WTC11 (cell line): ENCODE measurements at places on chromosomes 2 and 18. TPM values are rescaled to one million over a fixed set of nuclear protein-coding genes. Genes with fewer than 3 reads are reported as not detected.

DNA sequence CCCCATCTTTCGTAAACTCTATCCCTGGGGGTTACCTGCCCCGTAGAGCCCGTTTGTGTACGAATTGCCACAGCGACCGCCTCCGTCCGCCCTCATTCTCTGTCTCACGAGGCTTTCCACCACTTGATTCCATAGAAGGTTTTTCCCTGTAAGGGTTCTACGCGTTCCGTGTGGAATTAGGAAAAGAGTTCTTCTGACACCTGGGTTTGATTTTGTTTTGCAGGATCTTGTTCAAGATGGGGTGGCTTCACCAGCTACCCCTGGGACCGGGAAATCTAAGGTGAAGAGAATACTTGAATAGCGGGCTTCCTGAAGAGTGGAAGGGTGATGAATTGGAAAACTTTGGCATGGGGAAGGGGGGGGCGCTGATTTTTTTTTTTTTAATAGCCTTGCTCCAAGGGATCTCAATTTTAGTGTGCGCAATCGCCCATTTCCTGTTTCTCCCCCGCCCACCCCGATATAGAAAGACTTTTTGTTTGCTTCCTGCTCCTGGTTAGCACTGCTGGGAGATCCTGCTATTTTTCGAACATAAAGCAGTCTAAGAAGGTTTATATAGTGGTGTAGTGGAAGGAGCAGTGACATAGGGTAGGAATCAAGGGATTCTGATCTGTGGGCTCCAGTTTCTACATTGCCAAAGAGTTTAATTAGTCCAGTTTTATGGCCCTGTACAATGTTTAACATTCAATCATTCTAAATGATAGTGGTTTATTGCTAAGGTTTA lies 564 bp downstream of the GCC2 start:
- H3K4me1 ChIP-seq, result peaks cover 24% of the 10 kb centered on the region
- H3K4me3 ChIP-seq, result peak overlapping the region; percentile 94

DNA sequence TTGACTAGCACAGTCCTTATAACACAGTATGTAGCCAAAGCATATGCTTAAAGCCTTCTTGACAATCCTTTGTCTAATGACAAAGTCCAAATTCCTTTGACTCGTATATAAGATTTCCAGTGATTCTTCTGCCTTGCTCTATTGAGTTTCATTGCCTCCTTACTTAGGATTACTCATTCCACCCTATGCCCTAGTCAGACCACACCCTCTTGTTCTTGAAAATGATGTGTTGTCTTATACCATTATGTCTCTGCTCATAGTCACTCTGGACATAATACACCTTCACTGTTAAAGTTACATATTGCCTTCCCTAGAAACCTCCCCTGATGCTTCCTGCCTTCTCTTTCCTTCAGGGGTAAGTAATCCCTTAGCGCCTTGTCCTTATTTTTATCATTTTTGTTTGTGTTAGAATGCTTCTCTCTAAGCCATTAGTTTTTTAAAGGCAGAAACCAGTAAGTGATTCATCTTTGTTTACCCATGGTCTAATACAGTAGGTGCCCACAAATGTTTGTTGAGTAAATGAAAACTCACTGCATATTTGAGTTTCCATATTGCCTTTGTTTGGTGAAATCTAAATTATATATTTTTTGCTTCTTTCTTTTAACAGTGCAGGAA lies 19.3 kb downstream of the GPD2 start:
- no peak for DNase-seq
- H3K4me3 ChIP-seq, result no peak overlapping the region
- peaks cover 12% of the 10 kb centered on the region for H3K4me1 ChIP-seq

DNA sequence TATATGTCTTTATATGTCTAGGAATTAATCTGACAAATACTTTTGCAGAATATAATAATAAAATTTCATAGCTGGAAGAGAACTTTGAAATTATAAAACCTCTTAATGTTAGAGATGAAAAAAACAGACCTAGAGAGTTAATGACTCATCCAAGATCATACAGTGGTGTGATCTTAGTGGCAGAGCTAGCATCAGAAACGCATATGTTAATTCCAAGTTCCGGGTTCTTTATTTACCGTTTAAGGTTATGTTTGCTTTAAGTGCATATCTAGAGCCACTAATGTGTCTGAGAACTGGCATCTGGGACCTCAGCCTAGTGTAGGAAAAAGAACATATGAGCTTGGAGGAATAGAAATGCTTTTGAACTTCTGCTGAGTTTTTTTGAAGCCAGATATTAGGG lies 24.3 kb downstream of the CERS6 start:
- no peak for DNase-seq
- H3K4me1 ChIP-seq, result peaks cover 58% of the 10 kb centered on the region
- H3K4me3 ChIP-seq, result no peak overlapping the region

GRCh38 chr2:236082061-236082460 lies 86.1 kb downstream of the GBX2 start:
- peak overlapping the region; percentile 60 for H3K27ac ChIP-seq
- peaks cover 54% of the 10 kb centered on the region for H3K4me1 ChIP-seq
- H3K27me3 ChIP-seq, result no peaks in the 10 kb centered on the region
- no peak for DNase-seq
- H3K36me3 ChIP-seq, result peaks cover 10% of the 10 kb centered on the region

- H3K4me3 ChIP-seq, result no peak overlapping the region
- peaks cover 65% of the 10 kb centered on the region for H3K4me1 ChIP-seq
- H3K36me3 ChIP-seq, result no peaks in the 10 kb centered on the region
Measured at GRCh38 chr2:157867703-157868102, 8.4 kb downstream of the ACVR1 start.

DNA sequence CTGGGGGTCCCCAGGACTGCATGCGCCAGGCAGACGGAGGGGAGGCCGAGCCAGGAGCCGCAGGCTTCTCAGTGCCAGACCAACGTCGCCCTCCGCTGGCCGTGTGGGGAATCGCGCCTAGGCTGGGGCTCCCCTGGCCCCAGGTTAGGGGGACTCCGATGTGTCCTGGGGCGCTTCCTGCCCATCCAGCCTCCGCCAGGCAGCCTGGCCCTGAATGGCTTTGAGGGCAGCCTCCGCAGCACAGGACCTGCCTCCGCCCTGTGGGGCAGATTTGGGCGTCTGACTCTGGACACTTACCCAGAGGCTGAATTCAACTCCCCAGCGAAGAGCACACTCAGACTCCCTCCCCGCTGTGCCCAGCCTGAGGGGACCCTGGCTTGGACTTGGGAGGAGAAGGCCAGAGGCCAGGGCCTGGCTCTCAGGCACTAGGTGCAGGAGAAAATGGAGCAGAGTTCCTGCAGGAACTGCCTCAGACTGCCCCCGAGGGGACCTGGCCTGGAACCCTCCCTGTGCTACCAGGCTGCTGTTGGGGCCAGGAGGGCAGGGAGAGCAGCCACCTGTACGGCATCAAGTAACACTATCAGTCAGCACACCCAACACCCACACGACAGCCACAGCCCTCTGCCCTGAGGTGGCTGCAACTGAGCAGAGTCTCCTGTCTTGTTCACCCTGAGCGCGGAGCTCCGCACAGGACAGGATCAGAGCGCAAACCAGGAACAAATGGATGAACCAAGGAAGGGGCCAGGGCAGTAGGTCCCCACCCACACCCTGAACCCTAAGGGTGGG lies 597 bp upstream of the TEKT4 start:
- peak; percentile 87 for DNase-seq
- H3K27me3 ChIP-seq, result peaks cover 47% of the 10 kb centered on the region
- no peaks in the 10 kb centered on the region for H3K36me3 ChIP-seq
- peak overlapping the region; percentile 63 for H3K4me3 ChIP-seq
- H3K4me1 ChIP-seq, result peaks cover 10% of the 10 kb centered on the region

DNA sequence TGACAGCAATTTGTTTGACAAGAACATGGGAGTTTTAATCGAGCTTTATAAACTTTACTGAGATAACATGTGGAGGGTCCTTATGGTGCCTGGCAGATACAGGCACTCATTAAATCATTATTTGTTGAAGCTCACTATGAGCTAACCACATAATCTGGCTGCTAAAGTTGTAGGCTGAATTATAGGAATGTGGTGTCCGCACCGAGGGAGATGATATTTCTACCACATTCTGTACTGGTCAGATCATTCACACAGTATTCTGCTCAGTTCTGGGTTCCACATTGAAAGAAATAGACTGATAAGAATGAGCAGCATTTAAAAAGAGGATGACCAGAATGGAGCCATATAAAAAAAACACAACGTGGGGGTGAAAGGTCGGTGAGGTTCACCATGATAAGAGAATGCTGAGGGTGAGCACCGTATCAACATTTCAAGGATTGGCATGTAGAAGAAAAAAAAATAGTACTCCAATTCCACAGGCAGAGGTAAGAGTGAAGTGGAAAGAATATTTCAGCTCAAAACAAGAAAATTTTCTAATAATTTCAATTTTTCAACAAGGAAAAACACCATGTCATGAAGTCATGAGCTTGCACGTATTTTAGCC lies 54.4 kb downstream of the TMEFF2 start:
- H3K36me3 ChIP-seq, result no peaks in the 10 kb centered on the region
- DNase-seq, result no peak
- H3K27ac ChIP-seq, result no peak overlapping the region
- peaks cover 14% of the 10 kb centered on the region for H3K4me1 ChIP-seq

GRCh38 chr2:106700616-106701015 lies 185.4 kb downstream of the ST6GAL2 start:
- no peak for DNase-seq
- H3K4me3 ChIP-seq, result no peak overlapping the region
- no peaks in the 10 kb centered on the region for H3K27me3 ChIP-seq
- 0 out of 2 replicates have a peak, but pooled peaks cover 3% of the 10 kb centered on the region for H3K4me1 ChIP-seq

DNA sequence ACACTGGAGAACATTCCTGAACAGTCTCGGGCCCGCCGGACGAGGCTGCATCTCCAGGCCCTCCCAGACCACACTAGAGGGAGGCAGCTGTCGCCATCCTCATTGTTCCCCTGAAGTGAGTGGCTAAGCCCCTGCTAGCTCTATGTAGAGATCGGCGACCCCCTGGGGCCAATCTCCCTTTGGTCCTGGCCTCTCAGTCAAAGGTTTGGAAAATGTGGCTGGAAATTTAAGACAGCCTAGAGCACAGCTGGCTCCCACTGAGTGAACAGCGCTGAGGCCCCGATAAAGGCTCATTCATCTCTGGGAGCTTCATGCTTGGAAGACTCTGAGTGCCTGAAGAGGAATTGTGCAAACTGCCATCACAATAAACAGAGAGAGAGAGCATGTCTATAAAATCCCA lies 360.3 kb downstream of the CLIP4 start:
- no peak overlapping the region for H3K4me3 ChIP-seq
- H3K27ac ChIP-seq, result no peak overlapping the region
- no peak for DNase-seq
- H3K4me1 ChIP-seq, result no peaks in the 10 kb centered on the region

ITPRID2 gene
- total RNA-seq, result 12.4 to 19.4 TPM (median 17.2 TPM) in 3 replicates
